ENCODE measurements at places on chromosomes 5 and 9.

DNA sequence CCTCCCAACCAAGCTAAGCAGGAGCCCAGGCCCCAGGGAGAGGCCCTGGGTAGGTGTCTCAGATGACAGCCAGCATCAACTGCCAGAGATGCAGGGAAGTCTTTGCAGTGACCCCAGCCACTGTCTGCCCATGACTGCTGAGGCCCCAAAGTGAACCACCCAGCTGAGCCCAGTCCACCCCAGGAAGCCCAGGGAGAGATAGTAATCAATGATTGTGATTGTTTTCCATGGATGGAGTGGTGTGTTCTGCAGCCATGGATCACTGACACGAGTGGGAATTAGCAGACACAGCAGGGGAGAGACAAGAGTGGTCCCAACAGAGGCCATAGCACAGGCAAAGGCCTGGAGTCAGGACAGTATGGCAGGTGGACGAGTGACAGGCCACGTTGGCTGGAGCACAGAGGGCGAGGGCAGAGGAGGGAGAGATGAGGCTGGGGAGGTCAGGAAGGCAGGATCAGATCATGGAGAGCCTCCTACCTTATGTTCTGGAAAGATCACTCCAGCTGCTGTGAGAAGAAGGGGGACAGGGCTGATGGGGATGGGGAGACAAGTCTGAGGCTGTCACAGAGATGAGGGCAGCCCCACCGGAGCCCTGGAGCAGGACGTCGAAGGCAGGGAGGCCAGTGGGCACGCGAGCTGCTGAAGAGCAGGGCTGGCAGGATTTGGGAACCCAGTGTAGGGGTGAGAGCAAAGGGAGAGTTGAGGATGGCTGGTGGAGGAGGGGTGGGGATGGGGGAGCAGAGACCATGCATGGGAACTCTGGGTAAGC, 14.5 kb downstream of the ABO start:
- no peak for DNase-seq

- no peak for DNase-seq
These were observed 10.2 kb downstream of the NFX1 start for GRCh38 chr9:33300546-33300945.

GRCh38 chr9:73178044-73178443, 26.4 kb downstream of the ANXA1 start:
- DNase-seq, result no peak

GRCh38 chr9:71592400-71592799, 175.9 kb downstream of the CEMIP2 start:
- no peak for DNase-seq

- no peak for DNase-seq
These were observed 12.3 kb downstream of the PCBD2 start for GRCh38 chr5:134917070-134917815.
